ENCODE measurements at places on chromosomes 1 and 21.

DNA sequence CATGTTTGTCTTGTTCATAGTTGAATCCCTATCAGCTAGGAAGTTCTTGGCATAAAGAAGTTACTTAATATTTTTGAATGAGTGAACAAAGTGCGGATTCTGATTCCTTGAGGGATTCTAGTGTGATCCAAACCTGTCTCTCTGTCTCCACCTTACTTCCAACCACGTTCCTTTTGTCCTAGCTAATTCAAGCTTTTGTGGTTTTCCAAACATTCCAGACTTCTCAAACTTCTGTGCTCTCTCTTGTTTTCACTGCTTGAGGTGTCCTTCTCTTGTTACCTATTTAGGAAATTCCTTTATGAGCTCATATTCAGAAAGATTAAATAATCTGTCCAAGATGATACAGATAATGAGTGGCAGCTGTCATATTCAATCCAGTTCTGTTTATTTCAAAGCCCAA is 353.2 kb downstream of the PTBP2 start:
- no peak for DNase-seq

GRCh38 chr1:247385283-247385682 is 30.7 kb upstream of the NLRP3 start:
- no peak for DNase-seq

GRCh38 chr21:25507522-25507921 is 99.8 kb downstream of the MRPL39 start:
- DNase-seq, result no peak

DNA sequence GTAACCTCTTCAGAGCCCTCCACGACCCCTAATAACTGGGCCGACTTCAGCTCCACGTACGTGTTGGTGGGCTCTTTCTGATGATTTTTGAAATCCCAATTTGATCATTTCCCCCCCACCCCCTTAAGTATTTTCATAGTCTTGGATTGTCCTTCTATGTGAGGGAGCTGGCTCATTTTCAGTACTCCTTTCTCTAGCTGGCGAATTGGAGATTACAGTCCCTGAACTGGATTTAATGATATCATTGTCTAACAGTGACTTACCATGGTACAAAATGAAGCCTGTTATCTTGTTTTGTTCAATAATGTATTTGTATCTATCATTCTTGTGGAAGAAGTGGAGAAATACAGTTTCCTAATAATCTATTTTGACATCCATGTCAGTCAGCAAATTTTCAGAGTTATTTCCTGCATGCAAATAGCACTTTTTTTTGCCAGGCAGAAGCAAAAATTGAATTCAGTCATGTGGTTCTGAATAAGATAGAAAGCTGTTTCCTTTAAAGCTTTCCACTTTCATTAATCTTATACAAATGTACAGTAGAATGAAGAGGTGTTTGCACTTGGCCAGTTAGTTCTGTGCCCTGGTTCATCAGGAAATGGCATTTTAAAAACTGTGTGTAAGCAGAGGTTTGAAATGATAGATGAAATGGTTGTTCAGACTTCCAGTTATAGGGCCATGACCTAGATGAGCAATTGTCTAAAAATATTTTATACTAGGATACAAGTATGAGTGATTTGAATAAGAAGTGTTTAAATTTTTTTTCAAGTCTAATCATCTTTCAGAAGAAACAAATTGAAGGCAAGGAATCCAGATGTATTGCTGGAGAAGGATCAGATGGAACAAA is 104.2 kb downstream of the ATP5PO start:
- DNase-seq, result no peak

GRCh38 chr1:168628807-168629206 is 52.4 kb downstream of the XCL1 start:
- DNase-seq, result peak; percentile 4

- DNase-seq, result no peak
Measured at GRCh38 chr1:94858276-94858675, 38.1 kb downstream of the SLC44A3 start.

DNA sequence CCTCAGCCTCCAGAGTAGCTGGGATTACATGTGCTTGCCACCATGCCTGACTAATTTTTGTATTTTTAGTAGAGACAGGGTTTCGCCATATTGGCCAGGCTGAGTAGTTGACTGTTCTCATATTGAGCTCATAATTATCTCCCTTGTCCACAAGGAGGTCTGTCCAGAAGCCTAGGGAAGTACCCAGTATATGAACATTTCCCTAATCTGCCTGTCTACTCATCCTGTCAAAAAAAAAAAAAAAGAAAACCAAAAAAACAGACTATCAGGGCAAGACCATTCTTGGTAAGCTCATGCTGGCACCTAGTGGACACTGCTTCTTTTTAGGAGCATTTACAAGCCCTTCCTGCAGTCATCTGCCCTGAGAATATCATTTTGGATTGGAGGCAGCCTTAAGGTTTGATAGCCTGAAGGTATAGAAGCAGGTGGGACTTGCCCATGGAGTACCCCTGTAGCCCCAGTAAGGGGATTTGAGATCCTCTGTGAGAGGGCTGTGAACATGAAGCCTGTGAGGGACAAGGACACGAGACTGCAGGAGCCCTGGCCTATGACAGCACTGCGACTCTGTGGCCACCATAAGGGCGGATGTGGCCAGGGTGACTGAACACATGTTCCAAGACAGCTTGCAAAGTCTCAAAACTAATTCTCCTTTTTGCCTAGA is 10.8 kb upstream of the DUSP12 start:
- no peak for DNase-seq

- DNase-seq, result no peak
Measured at GRCh38 chr1:44851308-44851707, 8.3 kb upstream of the PTCH2 start.

DNA sequence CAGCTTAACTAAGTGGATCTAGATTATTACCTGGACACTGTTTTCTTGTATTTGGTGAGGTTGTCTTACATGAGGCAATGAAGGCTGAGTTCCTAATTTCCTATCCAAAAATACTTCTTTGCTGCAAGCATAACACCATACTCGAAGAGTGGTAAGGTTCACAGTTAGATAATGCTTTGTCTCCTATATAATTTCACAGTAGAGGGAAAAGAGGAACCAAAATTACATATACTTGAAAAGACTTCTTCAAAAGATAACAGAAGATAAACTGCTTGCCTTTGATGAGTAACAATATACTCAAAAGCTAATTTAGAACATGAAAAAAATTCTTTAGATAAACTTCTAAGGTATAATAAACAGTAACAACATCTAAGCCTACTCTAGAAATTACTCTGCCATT is 20.4 kb downstream of the USP33 start:
- DNase-seq, result no peak

DNA sequence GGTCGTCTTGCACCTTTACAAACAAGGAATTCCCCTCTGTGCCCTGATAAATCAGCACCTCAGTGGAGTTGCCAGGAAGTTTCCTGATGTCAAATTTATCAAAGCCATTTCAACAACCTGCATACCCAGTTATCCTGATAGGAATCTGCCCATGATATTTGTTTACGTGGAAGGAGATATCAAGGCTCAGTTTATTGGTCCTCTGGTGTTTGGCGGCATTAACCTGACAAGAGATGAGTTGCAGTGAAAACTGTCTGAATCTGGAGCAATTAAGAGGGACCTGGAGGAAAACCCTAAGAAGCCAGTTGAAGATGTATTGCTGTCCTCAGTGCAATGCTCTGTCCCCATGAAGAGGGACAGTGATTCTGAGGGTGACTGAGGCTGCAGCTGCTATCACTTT is 38.3 kb downstream of the ZFYVE9 start:
- DNase-seq, result no peak

DNA sequence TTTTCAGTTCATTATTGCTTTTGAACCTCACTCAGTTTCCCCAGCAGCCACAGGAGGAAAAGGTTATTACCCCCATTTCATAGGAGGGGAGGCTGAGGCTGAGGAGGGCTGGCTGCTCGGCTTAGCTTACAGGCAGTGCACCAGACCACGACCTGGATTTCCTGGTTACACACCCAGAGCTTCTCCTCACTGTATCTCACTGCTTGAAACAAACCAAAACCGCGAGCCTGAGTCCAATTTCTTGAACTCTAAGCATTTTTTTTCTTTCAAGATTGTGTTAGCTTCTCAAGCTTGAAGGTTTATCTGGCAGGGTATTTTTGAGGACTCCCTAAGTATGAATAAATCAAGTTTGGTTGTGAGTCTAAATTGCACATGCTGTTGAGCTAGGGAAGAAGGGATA is 188.9 kb upstream of the EDN2 start:
- no peak for DNase-seq

GRCh38 chr1:43388613-43389012 is 987 bp downstream of the MED8 start:
- DNase-seq, result no peak

DNA sequence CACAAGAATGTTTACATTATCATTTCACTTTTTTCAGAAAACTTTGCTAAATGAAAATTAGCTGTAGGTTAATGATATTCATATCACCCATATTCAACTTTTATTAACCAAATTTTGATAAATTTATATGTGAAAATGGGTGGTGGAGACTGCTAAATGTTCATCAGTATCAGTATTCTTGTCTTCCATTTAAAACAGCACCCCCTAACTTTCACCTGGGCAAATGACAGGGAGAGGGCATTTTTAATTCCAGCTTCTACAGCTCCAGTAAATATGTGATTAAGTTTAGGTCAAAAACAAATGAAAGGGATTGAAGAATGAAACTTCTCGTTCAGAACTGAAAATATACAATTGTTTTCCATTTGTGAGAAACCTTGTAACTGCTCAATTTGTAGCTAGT is 722.2 kb downstream of the KCNT2 start:
- DNase-seq, result no peak

DNA sequence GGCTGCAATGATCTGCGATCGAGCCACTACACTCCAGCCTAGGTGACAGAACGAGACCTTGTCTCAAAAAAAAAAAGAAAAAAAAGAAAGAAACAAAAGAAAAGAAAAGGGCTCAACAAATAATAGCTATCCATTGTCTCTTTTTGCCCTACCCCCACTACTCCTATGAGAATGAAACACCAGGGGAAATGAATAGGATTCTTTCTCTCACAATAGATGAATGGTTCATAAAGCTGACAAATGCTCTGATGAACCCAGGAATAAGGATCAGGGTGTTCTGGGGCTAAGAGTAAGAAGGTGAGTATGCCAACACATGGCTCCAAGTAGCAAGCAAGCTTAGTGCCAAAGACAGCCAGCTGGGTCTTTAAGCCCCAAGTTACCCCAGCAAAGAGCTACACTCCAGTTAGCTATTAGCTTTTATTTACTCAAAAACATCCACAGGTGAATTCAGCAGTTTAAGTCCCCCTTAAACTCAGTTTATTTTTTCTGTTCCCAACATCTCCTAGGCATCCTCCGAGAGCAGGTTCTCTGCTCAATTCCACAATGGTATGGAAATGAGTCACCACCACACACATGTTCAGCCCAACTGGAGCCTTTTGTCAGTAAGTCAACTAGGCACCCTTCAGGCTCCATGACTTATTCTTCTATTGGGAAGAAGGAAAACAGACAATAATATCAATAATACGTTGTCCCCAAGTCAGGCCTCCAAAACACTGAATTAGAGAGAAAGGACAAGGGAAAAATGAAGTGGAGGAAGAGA is 4.2 kb downstream of the ADORA3 start:
- no peak for DNase-seq

DNA sequence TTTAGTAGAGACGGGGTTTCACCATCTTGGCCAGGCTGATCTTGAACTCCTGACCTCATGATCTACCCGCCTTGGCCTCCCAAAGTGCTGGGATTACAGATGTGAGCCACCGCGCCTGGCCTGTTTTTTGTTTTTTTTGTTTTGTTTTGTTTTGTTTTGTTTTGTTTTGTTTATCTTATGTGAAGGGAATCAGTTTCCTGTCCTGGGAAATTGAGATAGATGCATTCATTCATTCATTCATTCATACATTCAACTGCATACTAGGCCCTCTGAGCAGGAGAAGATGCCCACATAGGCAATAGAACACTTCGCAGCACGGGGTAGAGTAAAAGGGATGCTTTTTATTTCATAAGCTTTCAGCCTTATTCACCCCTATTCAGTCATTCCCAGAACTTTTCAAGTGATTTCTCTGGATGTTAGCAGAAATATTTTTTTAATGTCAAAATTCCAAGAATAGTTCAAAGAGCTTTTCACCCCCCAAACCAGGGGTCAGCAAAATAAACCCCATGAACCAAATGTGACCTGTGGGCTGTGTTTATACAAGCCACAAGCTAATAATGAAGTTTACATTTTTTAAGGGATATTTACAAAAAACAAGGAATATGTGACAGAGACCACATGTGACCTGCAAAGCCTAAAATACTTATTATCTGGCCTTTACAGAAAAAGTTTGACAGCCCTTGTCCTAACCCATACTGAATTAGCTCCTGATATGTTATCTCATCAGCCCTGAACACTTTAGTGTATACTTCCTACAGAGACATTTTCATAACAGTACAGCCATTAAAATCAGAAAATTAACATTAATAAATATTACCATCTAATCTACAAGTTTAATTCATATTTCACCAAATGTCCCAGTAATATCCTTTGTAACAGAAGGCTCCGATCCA is 127.1 kb downstream of the MAST2 start:
- no peak for DNase-seq

DNA sequence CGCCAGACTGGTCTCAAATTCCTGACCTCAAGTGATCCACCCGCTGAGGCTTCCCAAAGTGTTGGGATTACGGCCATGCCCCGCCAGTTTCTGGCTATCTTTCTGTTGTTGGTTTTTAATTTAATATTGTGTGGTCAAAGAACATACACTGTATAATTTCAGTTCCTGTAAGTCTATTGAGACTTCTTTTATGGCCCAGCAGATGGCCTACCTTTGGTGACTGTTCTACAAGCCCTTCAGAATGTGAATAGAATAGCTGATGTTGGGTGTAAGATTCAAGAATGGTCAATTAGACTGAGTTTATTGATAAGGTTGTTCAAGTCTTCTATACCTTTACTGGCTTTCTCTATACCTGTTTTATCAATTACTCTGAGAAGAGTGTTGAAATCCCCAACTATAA is 10.7 kb downstream of the HES2 start:
- DNase-seq, result no peak

- DNase-seq, result no peak
Measured at GRCh38 chr1:156904187-156904959, 10.9 kb downstream of the PEAR1 start.

DNA sequence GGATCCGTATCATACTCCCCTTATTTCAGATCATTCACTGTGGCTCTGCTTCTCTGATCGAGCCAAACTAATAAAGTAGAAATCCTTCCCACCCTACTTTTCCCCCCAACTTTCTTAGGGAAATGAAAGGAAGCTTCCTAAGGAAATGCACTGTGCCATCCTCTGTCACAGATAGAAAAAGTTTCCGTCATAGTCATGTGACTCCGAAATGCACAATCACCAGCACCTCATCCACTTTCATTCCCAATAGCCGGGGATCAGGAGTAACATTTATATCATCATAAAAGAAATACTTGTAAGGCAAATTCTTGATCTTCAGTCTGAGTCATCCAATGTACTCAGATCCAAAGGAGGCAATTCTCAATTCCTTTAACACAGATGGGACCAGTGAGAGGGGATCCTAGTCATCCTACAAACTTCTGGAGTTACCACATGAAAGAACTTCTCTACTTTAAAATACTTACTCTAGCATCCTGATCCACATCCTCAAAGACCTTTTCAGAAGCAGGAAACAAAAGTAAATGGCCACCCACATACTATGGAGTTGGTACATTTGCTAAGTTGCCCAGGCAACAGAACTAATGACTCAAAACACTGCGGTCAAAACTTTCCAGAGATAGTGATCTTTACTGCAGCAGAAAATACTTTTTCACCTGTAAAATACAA is 97.8 kb upstream of the ZC3H11B start:
- DNase-seq, result no peak

GRCh38 chr1:186236921-186237320 is 138.1 kb downstream of the TPR start:
- no peak for DNase-seq
